ENCODE measurements at places on chromosomes 16 and 17. TPM values are rescaled to one million over a fixed set of nuclear protein-coding genes. Genes with fewer than 3 reads are reported as not detected.

DNA sequence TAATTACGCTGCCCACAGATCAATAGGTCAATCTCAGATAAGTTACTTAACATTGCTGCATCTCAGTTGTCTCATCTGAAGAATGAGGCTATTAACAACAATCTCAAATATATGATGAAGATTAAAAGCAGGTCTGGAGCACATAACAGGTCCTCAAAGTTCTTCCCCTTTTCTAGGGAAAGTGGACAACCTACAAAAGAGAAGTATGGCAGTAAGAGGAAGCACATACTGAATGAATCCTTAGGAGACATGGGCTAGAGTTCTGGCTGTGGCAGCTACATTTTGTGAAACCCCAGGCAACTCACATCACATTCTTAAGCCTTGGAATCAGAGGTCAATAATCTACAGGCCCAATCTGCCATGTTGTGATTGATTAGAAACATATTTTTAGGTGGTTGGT, 180.6 kb downstream of the PCTP start:
- H3K27me3 ChIP-seq = no peaks in the 10 kb centered on the region
- H3K4me3 ChIP-seq = no peak overlapping the region
- no peaks in the 10 kb centered on the region for H3K4me1 ChIP-seq
- DNase-seq = no peak

DNA sequence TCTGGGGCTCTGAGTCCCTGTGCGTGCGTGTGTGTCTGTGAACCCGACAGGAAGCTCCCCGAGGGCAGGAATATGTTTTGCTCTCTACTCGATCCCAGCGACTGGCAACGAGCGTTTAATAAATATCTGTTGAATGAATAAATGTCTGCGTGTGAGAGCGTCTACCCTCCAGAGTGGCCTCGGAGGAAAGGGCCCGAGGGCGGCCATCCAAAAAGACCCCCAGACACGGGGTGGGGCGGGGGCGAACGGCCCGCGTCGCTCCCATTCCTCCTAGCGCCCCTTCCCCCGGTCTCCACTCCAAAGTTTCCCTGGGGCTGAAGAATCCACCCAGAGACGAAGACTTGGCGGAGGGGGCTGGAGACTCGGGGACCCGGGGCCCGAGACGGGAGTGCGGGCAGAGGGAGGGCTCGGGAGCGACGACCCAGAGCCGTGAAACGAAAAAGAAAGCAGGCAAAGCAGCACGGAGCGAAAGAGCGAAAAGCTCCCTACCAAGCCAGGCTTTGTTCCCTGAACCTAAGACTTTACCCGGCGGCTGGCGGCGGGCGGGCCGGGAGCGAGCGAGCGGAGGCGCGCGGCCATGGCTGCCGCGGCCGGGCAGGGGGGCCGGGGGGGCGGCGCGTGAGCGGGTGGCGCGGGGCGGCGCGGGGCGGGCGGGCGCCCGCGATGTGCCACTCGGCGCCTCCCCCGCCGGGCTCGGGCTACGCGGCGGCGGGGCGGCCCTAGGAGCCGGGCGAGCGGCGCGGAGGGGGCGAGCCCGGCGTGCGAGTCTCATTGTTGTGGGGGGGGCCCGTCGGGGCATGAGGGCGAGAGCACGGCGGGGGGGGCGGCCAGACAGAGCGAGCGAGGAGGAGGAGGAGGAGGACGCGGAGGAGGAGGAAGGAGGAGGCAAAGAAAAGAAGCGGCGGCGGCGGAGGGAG, at the start of gene MLLT6:
Gene MLLT6 (plus strand): TSS at position 668 of the 917 bp plus-strand sequence. CDS start 360 bp downstream, outside the sequence.
- peak within 1 kb of the TSS; percentile 90 for H3K27ac ChIP-seq
- no peak for DNase-seq
- H3K36me3 ChIP-seq = peaks cover 5% of the 10 kb centered on the region
- peaks cover 53% of the 10 kb centered on the region for H3K4me1 ChIP-seq

DNA sequence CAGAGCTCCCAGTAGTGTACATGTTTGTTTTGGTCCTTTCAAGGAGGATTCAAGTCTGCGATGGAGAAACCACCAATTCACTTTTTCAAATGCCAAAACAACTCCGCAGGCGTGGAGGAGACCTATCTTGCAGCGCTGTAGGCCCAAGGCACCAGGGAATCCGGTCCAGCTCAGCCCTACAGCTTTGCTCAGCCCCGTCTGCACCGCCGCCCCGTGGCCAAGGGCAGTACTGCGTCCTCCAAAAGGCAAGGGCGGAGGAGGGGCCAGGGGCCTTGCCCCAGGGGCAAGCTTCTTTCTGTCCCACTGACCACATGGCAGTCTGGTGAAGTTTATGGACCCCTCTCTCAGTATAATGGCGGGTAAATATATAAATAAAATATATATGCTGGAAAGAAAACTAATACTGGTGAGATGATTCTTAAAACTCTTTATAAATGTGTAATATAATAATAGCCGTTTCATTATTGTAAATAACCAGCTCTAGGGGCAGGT, 709 bp upstream of the CD300LG start:
- DNase-seq = no peak
- H3K36me3 ChIP-seq = no peaks in the 10 kb centered on the region
- H3K27me3 ChIP-seq = no peaks in the 10 kb centered on the region
- peak overlapping the region; percentile 59 for H3K27ac ChIP-seq
- H3K4me3 ChIP-seq = no peak overlapping the region

GP1BA gene
- total RNA-seq = not detected

SLC12A3 gene
- total RNA-seq = not detected

All from chondrocyte (in vitro differentiated cells).